ENCODE measurements at places on chromosomes 6 and 20.

GRCh38 chr6:80789912-80790570 is 683.6 kb downstream of the BCKDHB start:
- DNase-seq, result no peak

DNA sequence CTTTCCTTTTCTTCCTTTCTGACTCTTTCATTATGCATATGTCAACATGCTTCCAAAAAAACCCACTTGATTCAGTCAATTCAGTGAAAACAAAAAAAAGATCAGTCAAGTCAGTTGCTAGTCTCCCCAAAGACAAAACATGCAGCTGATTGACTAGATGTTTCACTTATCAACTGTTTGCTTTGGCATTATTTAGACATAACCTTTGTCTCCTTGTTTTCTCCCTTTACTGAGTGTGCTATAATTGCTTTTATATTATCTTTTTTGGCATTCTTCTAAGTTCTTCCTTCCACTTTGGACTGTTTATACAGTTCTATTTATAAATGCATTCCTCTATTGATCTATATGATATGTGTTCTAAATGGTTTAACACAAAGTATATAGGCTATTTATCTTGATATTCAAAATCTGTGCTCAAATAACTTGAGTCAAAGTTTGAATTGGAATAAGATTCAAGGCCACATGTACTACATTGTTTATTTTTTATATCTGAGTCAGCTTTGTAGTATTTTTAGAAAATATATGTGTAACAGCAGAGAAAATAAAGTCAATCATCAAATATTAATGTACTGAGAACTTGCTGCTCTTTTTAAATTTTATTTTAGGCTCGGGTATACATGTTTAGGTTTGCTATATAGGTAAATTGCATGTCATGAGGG is 260.5 kb downstream of the CENPW start:
- DNase-seq, result no peak

- DNase-seq, result no peak
Observed at GRCh38 chr6:137261761-137262160, 42.6 kb upstream of the IFNGR1 start.

DNA sequence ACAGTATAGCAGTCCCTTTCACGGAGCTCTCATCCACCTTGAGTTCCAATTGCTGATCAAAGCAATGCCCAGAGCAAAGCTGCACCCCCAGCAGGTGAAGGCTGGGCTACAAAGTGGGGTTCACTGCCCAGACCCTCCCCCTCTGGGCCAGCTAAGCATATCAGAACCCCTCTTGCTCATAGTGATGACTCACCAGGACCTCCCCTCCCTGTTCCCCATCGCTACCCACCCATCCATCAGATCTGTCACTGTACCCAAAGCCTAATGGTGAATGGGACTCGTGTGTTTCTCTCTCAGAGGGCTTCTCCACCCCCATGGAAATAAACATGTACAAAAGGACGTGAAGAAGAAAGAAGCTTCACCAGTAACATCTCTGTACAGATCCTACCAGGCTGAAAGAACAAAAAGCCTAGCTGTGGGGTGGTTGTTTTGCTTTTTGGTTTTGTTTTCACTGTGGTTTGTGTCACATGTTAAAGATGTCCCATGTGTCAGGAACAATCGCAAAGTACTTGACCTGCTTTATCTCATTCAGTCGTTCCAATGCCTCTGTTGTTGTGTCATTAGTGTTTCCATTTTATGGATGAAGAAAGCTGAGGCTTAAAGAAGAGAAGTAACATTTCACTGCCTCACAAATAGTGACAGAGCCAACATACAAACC is 518.5 kb downstream of the CD83 start:
- no peak for DNase-seq

DNA sequence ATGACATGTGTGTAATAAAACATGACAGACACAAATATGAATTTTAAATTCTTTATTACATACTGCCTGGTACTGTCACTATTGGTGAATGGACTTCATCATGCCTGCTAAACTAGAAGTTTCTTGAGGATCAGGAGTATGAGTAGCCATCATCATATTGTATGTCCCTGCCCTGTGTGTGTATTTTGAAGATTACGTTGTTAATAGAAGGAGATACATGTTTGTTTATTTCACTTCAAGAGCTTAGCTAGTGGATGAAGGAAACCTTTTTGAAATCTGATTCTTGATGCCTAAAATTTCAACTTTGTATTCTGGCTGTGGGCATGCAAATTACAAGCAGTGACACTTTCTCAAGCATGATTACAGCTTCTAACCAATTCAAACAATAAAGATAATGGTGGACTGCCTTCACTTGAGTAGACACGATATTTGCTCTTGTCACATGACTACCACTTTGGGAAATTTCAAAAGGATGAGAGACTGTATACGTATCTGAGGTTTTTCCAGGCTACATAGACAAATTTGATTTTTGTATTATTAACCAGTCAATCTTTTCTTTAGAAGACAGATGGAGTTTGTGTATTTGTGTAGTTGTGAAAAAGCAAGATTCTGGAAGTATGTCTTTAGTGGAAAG is 3.5 kb downstream of the TBPL1 start:
- no peak for DNase-seq
